HCEC 1CT (cell line): ENCODE measurements at places on chromosomes 7 and 10.

- DNase-seq, result no peak
Observed at GRCh38 chr7:51078653-51079052, 238.0 kb downstream of the COBL start.

DNA sequence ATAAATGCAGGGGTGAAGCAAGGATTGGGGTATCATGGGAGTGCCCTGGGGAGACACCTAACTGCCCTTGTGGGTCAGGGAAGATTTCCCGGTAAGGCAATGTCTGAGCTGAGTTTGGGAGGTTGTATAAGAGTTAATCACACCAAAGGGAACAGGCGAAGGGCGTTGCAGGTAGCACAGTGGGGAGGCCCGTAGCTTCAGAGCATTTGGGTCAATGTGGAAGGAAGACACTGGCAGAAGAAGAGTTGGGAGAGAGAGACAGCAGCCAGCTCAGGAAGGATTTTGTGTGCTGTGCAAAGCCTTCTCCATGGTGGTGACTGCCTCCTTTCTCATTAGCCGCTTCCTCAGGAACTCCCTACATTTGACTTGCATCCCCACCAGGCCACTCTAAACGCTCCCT is 80.8 kb upstream of the LEP start:
- no peak for DNase-seq

DNA sequence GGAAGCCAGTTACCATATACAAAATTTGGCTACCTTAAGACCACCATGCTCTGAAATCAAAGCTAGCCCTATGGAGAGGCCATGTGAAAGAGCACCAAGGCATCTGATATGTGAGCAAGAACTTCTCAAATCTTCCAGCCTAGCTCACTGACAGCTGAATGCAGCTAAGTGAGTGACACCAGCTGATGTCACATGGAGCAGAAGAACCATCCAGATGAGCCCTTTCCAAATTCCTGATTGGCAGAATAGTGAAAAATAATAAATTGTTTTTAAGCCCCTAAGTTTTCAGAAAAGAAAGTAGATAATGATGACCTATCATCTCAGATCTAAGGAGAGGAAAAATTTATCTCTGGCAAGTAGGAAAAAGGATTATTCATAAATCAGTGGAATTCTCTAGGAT is 85.6 kb downstream of the CRTAC1 start:
- DNase-seq, result no peak

- DNase-seq, result no peak
Observed at GRCh38 chr7:129947049-129947448, 5.7 kb downstream of the UBE2H start.

DNA sequence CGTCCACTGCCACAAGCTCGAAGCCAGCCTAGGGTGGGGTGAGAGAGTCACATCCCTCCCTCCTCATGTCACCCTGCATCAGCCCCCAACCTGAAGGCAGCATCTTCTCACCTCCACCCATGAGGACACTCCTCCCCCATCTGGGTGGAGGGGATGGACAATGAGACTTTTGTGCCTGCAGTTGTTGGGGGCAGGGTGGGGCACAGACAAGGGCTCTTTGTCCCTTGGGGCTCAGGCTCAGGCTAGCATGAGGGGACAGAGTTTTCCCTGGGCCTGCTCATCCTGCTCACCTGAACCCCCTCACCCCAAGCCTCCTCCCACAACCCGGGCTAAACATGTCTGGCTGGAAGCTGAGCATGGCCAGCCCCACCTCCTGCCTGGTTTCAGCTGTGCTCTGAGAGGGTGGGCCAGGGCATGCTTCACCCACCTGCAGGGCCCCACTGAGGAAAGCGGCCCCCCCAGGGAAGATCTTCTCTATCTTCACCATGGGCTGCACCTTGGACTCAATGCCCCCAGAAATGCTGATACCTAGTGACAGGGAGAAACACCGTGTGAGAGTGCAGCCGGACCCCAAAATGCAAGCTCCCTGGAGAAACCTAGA is 9.3 kb downstream of the LZTS2 start:
- no peak for DNase-seq

- DNase-seq, result no peak
Observed at GRCh38 chr10:17669185-17669872, 25.4 kb downstream of the STAM start.

GRCh38 chr10:101215397-101216206 is 13.7 kb downstream of the LBX1 start:
- DNase-seq, result no peak

DNA sequence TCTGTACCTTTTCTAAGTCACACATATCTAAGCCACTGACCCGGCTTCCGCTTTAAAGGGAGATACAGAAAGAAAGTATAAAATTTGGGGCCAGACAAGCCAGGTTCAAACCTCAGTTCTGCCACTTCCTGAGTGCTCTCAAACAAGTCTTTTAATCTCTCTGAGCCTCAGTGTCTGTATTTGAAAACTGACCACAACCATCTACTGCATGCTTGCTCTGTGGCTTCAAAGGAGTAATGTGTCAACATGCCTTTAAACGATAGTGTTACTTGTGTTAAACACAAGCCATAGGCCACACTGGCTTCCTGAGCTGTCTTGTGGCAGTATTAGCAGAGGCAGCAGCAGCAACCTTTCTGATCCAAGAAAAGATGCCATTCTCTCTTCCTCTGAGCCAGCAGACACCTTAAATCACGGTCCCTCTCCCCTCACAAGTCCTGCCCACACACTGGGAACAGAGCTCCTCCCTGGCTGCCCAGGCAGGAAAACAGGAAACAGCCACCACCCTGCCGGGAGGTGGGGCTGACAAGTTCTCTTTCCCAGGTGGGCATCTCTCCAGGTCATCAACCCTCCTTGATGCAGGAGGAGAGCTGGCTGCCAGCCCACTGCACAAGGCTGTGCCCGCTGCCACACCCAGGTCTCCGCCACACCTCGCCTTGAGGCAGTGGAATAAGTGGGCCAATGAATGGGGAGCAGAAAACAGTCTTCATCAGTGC is 10.7 kb downstream of the HIP1 start:
- no peak for DNase-seq
